ENCODE measurements at places on chromosomes 6 and 20.

DNA sequence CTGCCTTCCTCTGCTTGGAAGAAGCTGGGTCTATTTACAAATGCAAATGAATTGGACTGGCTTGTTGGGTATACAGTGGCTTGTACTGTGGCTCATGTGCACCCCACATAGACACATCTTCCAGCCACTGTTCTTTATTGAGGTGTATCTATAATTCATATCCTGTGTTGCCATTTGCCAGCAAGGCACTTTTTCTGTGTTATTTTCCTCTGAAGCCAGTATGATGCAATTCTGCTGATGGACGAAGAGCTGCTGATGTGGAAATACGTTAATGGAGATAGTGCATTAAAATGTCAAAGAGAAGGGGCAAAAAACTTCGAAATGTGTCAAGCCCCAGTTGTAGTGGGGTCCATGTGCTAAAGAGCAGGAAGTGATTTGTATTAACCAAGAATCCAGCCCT lies 167.5 kb downstream of the TMEM242 start:
- no peak for DNase-seq

GRCh38 chr6:158143700-158144099 lies 24.4 kb downstream of the SERAC1 start:
- DNase-seq: no peak

DNA sequence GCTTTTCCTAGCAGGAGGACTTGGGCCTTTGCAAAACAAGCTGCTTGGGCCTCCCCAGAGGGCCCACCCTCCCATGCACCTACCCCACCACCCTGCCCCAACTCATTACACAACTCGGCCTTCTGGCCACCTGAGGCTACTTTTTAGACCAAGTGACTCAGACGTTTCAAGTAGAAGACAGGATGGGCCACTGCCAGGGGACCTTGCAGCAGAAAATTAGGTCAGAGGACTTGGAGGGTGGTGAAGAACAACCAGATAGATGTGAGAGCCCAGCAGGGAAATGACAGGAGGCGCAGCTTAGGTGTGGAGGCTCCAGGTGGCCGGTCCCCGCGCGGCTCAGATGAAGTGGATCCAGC lies 1.4 kb downstream of the PPP1R3D start:
- no peak for DNase-seq

DNA sequence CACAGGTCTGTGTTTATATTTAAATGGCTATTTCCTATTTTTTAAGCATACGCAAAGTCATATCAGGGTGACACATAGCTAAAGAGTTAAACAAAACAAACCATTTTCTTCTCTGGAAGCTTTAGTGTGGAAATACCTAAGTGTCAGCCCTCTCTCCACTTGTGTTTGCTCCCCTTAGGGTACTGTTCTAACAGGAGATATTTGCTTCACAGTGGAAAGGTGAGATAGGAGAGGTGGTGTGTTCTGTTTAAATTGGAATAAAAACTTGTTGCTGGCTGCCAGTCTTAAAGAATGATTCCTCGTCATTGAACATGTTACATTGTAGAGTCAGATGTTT lies 18.9 kb downstream of the PHACTR2 start:
- DNase-seq: no peak

GRCh38 chr6:78598966-78599365 lies 268.4 kb upstream of the IRAK1BP1 start:
- no peak for DNase-seq

GRCh38 chr6:112296122-112296521 lies 41.8 kb upstream of the LAMA4 start:
- DNase-seq: no peak

DNA sequence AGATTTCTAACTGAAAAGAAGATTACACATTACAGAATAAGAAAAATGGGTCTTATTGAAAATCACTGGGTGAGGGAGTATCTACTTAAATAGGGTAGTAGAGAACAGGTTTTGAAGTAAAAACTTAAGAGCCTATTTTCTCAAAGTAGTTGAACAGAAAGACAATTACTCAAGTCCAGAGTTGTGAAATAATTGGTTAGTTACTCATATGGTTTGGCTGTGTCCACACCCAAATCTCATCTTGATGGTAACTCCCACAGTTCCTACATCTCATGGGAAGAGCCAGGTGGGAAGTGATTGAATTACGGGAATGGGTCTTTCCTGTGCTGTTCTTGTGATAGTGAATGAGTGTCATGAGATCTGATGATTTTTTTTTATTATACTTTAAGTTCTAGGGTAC lies 1035.3 kb upstream of the GJE1 start:
- no peak for DNase-seq

DNA sequence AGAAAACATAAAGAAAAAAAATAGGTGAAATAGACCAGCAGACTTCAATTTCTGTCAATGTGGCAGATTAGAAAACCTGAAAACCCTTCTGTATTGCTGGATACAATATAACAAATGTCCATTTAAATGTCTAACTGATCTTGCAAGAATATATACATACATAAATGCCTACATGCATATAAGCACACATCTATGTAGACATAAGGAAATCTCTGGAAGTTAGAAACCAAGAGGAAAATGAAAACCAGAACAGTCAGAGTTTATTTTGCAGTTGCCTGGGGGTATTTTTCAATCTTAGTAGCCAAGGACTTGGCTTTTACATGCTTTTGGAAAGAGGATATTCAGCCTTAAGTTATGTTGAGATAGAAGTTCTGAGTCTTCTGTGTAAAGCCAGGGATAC lies 184.0 kb downstream of the RPS12 start:
- DNase-seq: no peak

DNA sequence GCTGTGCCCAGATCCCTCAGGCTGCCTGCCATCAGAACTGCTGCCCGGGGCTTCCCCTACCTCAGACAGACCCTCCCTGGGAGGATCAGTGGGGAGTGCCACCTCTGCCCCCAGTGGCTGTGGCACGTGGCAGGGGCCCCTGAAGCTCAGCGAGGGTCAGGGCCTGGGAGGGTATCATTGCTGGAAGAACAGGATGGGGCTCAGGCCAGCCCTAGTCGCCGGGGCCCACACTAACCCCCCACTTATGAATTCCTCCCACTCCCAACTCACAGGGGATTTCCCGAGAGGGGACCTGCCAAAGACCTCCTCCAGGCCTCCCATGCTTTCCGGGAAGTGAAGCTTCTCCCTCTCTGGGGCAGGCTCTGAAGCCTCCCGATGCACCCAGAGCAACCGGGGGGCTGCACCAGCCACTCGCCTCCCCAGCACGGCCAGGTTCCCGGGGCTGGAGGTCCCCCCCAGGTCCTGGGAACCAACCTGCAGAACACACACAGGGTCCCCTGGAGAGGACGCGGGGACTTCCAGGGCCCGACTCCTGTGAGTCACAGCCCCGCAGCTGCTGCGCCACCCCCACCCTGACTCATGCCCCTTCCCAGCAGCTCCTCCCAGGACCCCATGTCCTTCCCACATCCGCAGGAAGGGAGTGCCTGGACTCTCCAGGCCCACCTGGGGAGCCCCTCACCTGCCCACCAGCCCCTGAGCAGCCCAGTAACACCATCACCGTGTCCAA lies 2.5 kb downstream of the TNFRSF6B start:
- DNase-seq: no peak

DNA sequence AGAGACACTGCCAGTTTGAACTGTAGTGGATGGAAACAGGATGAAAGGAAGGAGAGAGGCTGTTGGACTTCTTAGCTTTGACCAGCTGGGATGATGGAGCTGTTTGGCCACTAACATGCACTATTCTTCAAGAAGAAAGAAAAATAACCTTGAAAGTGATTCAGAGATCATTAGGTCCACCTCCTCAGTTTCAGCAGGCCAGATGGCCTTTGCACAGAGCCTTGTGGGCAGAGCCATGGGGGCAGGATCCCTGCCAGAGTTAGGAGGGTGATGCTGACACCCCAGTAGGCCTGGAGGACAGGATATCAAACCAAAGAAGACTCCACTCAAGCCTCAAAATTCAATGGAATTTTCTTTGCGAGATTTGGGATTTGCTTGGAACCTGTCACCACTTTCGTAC lies 74.5 kb upstream of the TMEM181 start:
- no peak for DNase-seq

DNA sequence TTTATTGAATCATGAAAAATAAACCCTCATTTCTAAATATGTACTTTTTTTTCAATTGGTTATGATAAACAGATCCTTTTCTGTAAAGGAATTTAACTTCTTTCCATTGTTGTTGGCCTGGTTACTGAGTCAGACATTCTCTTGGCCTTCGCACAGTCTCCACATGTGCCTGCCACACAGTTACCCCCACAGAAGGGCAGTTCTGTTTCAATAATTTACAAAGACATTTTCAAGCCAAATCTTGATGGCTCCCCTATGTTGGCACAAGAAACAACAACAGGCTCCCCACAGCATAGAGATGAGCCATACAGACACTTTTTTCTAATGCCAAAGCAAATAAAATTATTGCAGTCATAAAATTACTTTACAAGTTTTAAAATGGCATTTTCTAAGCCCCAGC lies 55.6 kb upstream of the BEND6 start:
- DNase-seq: no peak

DNA sequence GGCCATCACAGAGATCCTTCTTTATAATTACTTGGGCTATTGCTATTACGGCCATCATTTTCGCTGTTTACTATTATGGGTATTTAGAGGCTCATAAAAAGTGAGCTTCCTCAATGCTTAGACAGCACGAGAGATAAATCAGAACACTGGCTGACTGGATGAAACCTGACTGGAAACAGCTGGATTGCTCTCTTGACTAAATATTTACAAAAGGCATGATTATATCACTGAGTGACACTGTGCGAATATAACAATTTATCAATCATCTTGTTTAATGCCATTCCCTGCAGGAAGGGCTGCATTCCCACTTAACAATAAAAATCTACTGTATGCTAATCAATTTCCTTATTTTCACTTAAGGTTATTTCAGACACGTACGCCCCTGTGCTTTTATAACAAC lies 260.1 kb upstream of the ARID1B start:
- no peak for DNase-seq

DNA sequence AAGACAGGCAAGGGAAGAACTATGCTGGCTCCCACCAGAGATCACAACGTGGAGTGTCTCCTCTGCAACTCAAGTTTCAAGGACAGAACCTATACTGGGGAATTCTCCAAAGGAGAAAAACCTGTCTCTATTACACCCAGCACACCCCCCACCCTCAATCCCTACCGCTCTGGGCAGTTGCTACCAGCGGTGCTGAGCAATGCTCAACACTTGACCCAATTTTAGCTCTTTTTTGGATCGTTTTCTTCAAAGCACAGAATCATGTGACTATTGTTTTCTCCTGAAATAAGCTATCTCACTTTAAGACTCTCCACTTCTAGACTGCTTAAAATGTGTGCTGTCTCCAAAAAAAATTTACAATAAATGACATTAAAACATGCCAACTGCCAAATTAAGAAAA lies 23.3 kb downstream of the MAP7 start:
- no peak for DNase-seq

GRCh38 chr6:16239798-16240123 lies 1.4 kb downstream of the GMPR start:
- no peak for DNase-seq

DNA sequence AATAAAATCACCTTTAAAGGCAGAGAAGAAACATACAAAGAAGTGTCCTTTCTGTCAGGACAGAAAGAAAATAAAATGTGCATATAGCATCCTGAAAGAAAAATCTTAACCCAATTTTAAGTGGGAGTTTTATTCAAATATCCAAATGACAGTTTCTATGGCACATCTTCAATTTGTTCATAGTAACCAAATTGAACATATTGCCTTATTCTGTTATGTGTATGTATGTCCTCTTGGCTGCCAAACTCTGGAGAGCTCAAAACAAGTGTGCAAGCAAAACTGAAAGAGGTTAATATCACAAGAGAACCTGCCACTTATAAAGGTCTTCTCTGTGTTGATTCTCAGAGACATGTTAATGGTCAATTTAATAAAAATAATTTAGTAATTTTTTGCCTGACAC lies 334.7 kb downstream of the BCKDHB start:
- no peak for DNase-seq

GRCh38 chr6:151118461-151119123 lies 121.2 kb upstream of the AKAP12 start:
- DNase-seq: no peak

DNA sequence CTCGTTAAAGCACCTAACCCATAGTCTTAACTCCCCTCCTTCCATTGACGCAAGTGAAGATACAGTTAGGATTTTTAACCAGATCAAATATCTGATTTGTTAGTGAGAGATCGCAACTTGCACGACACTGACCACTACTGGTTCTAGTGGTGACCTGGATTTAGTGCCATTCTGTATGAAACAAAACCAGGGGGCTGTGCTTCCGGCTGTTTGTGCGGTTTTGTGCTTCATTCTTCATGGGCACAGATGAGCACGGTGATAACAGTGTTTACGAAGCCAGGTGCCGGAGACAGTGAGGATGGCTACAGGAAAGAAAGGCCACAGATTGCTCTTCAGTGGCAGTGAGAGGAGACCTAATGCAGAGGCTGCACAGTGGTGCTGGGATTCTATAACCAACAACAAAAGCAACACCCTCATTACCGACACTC lies 75.5 kb downstream of the NOL4L start:
- DNase-seq: peak; percentile 60

GRCh38 chr6:17938901-17939300 lies 48.5 kb downstream of the KIF13A start:
- no peak for DNase-seq

DNA sequence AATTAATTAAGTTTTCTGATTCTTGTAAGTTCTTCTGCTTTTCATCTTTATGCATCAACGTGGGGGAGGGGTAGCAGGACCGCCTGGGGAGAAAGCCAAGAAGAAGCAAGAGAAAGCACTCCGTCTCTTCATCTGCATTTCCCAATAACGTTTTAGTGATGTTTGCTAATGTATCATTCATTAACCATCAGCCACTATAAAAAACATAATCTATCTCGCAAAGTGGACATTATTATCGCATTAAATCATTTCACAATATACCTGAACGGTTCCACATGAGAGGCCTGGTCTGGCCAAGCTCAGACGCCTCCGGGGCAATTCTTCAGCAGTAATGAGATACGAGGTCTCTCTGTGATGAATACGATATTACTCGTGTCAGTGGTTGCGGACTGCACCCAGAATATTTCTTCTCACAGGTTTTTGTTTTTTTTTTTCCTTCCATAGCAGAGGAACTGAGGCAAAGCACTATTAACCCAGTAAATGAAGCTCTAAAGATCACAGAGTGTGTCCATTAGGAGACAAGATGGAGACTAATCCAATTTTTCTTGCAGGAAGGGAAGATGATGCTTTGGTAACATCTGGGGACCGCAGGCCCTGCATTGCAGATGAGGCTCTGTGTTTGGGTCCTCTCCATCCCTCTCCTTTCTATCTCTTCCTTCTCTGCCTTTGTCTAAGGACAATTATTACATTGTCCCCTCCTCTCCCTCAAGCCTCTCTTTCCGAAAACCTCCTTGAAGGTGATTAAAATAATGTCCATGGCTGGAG lies 156.1 kb downstream of the SLC35B3 start:
- no peak for DNase-seq

Data from T-helper 2 cell (primary cell).